Inflammatory macrophage treated with lipopolysaccharide for 1 hour (primary cell): ENCODE measurements at places on chromosomes 5 and 9.

DNA sequence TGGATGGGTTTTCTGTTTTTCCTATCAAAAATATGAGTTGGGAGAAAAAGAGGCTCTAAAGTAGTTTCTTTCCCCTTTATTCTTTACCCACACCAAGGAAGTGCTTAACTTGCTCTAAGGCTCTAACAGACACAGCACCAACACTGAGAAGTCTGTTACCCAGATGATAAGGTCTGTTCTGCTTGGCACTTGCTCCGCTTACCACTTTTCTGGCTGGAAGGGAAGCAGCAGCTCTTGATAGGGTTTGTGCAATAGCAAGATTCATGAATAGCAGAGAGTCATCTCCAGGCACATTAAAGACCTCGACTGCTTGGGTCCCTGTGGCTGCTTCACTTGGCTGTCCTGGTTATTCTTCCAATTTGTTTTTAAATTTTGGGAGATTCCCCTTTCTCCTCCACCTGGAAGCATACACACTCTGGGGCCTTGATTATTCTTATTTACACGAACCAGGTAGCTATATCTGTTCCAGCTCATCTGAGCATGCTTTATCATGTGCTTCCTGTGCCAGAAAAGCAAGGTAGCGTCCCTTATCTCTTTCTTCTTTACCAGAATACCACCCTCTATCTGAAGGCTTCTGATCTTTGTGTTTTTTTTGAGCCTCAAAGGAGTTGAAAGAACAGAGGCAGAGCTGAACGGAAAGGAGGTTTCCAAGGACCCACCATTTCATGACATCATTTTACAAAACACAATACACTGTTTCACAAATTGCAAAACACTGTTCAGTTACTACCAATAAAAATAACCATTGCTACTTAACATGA lies 24.8 kb downstream of the PPP3R2 start:
- no peak for DNase-seq

- peak; percentile 5 for DNase-seq
These were observed 56.8 kb downstream of the NUDT12 start for GRCh38 chr5:103505581-103506305.

DNA sequence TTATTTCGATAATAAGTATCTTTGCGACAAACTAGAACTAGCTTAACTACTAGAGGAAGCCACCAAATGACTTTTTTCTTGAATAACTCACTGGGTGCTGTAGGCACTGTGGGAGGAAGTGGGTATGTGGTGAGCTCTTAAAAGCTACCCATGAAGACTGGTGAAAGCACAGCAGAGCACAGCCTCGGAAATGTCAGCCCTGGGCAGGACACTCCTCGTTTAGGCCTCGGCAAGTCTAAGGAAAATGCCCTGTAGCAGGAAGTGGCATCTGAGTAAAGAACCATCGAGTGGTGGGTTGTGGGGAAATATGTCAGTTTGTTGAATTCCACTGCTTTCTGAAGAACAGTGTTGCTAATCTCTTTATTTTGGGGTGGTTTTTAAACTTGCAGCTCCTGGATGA lies 44.0 kb upstream of the NCS1 start:
- peak; percentile 48 for DNase-seq

GRCh38 chr5:72179028-72179815 lies 71.9 kb downstream of the MAP1B start:
- no peak for DNase-seq

GRCh38 chr5:178202541-178202940 lies 1.8 kb upstream of the HNRNPAB start:
- no peak for DNase-seq

DNA sequence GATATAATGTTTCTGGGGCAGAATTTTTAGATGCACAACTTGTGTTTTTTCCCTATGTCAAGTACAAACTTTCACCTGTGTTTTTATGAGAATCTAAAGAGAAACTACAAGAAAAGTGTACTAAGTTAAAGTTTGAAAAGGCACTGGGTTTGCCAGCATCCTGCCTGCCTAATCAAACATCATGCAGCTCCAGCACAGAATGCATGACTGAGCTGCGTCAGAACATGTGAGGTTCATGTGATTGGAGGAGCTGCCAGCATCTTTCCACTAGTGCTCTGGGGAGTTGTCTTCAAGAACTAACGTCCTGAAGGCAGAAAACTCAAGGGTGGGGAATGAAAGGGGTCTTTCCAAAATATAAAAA lies 46.1 kb upstream of the RIC1 start:
- DNase-seq, result no peak

DNA sequence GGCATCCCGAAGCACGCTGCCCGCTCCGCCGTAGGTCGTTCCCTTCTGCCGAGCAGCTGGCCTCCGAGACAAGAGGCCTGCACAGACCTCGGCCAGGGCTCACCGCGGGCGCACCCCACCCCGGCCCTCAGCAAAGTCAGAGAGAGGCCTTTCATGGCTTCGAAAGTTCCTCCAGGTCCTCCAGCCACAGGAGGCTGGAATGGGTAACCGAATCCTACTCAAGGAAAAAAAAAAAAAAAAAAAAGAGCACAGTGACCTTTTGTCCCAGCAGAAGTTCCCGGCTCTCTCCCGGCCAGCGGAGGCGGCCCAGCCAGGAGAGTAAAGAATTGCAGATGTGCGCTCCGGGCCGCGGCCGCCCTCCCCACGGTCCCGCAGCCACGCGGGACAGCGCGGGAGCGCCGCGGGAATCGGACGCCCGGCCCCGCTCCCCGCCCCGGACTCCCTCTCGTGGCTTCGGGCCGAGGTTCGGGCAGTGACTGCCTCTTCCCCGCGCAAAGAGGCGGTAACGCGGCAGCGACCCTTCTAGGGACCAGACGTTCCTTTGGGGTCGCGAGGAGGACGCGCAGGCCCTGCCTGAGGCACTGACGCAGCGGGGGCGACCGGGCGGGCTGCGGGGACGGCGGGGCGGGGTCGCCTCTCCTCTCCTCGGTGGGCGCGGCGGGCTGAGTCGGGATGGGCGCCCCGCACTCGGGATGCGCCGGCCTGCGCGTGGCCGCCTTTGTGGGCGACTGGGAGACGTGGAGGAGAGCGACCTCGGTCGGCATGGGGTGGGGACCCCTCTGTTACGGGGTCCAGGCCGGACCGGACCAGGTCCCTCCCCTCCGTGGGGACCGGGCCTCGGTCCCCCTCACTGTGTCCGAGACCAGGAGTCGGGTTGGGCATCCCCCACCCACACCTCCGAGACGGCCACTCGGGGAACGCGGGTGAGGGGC lies 754 bp downstream of the GFPT2 start:
- no peak for DNase-seq

DNA sequence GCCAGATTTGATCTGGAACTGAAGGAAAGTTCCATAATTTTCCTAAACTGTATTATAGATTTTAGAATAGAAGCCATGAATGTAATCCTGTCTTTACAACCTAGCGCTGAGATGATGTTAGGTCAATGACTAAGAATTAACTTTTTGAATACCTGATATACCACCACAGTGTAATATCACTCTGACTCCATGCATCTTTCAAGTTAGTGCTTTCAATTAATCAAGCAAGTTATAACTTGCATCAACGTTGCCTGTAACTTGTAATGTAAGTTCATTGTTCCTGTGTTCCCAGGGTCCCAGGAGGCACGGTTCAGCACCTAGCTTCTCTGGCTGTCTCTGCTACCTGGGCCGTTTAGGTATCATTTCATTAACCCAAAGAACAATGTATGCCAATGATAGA lies 139.3 kb downstream of the CSNK1G3 start:
- DNase-seq, result no peak

DNA sequence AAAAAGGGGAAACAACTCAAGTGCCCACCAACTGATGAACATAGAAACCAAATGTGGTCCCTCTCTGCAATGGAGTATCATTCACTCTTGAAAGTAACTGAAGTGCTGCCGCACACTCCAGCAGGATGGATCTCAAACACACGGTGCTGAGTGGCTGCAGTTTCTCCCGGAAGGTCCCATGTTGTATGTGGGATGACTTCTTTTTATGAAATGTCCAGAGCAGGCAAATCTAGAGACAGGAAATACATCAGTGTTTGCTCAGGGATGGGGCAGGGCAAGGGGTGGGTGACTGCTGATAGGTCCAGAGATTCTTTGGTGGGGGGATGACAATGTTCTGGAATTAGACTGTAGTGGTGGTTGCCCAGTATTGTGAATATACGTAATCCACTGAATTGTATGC lies 89.9 kb upstream of the ADAMTS2 start:
- no peak for DNase-seq

- DNase-seq, result no peak
These were observed 901.9 kb upstream of the WWC1 start for GRCh38 chr5:167389537-167389936.

- DNase-seq, result peak; percentile 10
These were observed 253.1 kb downstream of the TLR4 start for GRCh38 chr9:117957267-117957666.

DNA sequence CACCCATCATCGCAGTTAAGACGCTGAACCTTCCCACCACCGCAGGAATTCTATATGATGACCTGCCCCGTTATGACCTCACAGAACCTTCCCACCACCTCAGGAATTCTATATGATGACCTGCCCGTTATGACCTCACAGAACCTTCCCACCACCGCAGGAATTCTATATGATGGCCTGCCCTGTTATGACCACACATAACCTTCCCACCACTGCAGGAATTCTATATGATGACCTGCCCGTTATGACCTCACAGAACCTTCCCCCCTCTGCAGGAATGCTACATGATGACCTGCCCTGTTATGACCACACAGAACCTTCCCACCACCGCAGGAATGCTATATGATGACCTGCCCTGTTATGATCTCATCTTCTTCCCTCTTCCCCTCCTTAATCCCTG lies 64.3 kb downstream of the IRX1 start:
- DNase-seq, result no peak

DNA sequence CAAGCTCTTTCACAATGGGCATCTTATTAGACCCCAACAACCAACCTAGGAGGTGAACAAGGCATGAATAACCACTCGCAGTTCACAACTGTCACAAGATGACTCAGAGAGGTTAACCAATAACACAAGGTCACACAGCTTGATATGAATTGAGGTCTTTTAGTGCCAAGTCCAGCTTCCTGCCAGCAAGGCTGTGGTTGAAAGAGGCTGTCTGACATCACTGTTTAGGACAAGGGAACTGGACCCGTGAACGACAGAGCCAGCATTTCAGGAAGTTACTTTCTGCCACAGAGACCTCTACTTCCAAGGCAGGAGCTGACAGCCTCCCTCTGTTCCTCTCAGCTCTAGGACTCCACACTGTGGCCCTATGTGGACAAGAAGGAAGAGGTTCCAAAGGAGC lies 53.4 kb upstream of the ALDH1B1 start:
- DNase-seq, result peak; percentile 37

GRCh38 chr5:52665559-52665958 lies 122.2 kb upstream of the ITGA1 start:
- DNase-seq, result no peak

- DNase-seq, result peak; percentile 54
These were observed 40.9 kb downstream of the CPEB4 start for GRCh38 chr5:173928871-173929574.

DNA sequence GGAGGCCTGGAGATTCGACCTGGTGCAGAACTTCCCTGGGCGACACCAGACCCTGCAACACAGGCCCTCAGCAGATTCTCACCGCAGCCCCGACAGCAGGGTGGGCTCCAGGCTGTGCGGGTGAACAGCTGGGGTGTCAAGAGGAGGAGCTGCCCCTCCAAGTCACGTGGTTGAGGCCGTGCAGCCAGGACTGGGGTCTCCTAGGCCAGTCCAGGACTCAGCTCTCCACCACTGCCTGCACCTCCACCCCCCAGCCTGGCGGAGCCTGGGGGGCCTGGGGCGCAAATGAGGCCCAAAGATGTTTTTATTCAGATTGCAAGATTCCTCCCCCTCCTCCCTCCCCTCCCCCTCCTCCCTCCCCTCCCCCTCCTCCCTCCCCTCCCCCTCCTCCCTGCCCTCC lies 9.2 kb upstream of the AGPAT2 start:
- DNase-seq, result no peak

DNA sequence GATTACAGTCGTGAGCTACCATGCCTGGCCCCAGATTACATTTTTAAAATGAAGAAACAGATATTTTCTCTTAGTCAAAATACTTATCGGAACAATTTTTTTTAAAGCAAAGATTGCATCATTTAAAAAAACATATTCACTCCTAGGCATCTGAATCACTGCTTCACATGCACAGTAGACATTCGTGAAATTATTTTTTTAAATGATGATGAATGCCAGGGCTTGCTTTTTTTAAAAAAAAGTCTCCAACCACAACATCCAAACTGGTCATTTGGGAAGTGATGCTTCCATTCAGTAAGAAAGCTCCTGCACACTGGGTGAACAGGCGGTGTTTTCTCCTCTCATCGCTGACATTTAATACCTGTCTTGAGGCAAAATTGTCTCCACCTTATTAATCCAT lies 223.0 kb upstream of the DMRT1 start:
- peak; percentile 34 for DNase-seq

DNA sequence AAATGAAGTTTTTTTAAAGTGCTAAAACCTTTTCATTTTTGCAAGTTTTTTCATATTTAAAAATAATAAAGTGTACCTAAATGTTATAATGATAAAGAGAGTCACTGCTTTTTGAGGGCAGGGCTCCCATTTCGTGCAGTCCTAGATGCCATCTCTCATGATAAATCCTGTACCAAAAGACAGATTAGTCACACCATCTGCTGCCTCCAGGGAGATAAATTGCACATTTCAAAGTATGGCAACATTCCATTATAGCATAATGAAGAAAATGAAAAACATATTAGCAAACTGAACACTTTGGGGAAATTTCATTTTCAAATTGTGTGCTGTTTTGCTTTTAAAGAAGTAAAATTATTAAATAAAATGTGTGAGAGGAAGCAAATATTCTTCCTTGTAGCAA lies 257.2 kb downstream of the KIAA0825 start:
- DNase-seq, result no peak

GRCh38 chr9:8315211-8315610 lies 515.6 kb upstream of the DMAC1 start:
- DNase-seq, result no peak

- DNase-seq, result no peak
These were observed 375 bp upstream of the C5orf24 start for GRCh38 chr5:134845335-134845851.

- no peak for DNase-seq
These were observed 57.6 kb downstream of the ANKRD55 start for GRCh38 chr5:56175488-56175887.

GRCh38 chr5:156402387-156402921 lies 75.5 kb downstream of the SGCD start:
- no peak for DNase-seq

DNA sequence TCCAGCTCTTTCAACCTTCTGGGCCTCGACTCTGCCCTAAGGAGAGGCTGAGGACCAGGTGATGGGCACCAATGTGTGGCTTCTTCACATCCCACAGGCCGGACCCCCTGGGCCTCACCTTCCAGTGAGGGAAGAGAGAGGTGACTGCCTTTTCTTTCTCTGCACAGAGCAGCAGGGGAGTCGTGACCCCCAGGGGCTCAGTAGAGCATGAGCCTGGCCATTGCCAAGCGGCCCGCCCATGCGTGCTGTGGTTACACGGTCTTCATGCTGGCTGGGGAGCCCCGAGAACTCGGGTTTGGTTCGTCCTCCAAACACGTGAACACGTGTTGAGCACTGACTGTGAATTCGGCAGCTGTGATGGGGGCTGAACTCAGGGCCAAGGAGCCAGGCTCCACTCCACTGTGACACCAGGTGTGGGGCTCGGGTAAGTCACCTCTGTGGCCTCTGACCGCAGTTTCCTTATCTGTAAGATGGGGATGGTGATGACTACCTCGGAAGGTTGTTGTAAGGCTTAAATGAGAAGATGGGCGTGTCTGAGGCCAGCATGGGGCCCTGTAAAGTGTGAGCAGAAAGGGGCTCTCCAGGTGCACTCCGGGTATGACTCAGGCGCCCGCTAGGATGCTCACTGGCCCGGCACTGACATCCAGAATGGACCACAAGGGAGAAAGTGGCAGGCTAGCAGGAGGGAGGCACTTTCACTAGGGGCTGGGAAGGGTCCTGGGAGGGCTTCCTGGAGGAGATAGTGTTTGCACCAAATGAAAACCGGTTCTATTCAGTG lies 13.4 kb upstream of the GRHPR start:
- DNase-seq, result no peak

GRCh38 chr5:113600255-113600905 lies 86.9 kb downstream of the YTHDC2 start:
- DNase-seq, result no peak
